Stimulated activated effector memory CD8-positive, alpha-beta T cell treated with anti-CD3 and anti-CD28 coated beads, Interleukin-12 subunit alpha, Interleukin-12 subunit beta, amount 100 ng/mL, for 72 hours (primary cell): ENCODE measurements at places on chromosomes 1 and 21.

DNA sequence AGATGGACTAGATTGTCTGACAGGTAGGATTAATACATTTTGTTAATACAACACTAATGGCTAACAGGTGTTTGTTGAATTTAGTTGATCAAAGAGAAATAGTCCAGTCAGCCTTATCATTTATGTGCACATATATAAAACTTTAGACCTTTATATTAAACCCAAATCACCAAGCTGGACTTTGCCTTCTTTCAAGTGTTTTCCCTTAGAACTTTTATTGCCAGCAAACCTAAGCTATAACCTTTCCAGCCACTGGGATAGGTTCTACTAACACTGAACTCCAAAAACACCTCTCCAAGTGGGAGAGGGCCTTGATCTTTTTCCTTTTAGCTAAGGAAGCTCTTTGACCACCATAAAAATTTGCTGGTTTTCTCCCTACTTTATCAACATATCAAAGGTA is 345.9 kb downstream of the PDE4B start:
- DNase-seq = no peak

DNA sequence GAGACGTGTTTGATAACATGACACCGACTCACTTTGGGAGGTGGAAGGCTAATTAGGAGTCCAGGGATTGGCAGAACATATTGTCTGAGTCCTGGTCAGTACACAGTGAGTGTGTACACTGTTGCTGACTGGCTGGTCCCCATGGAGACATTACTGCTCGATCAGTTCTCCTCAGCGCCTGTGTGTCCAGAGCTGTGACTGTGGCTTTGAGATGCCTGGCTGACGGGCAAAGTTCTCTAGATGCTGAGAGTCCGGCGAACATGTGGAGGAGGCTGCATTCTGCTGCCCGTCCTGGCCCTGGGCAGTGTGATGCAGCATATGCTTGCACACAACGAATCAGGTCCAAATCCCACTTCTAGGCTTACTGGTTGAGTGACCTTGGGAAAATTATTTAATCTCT is 280.1 kb upstream of the ST6GALNAC5 start:
- no peak for DNase-seq

DNA sequence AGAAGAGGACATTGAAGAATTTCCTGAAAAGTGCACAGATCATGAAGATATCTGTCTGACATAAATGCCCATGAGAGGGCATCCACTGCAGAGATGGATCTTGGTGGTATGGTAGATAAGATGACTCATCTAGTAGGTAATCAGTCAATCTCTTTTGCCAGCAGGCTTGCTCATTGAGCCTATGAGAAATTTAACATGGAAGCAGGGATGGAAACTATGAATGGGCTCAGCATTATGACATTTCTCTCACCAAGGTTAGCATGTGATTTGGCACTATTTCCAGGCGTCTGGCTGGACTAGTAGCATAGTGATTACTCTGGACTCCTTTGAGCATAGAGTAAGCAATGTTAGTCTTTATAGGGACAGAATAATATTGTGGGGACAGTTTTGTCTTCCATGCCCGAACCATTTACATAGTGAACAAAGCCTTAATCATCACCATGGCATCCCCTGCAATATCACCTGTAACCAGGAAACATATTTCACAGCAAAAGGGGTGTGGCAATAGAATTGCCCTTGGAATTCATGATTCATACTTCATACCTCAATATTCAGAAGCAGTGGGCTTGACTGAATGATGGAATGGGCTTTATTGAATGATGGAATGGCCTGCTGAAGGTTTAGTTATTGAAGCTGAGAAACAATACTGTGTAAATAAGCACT is 7.3 kb downstream of the OR2C3 start:
- no peak for DNase-seq

- no peak for DNase-seq
Measured at GRCh38 chr1:46802901-46803574, 4.2 kb downstream of the CYP4B1 start.

DNA sequence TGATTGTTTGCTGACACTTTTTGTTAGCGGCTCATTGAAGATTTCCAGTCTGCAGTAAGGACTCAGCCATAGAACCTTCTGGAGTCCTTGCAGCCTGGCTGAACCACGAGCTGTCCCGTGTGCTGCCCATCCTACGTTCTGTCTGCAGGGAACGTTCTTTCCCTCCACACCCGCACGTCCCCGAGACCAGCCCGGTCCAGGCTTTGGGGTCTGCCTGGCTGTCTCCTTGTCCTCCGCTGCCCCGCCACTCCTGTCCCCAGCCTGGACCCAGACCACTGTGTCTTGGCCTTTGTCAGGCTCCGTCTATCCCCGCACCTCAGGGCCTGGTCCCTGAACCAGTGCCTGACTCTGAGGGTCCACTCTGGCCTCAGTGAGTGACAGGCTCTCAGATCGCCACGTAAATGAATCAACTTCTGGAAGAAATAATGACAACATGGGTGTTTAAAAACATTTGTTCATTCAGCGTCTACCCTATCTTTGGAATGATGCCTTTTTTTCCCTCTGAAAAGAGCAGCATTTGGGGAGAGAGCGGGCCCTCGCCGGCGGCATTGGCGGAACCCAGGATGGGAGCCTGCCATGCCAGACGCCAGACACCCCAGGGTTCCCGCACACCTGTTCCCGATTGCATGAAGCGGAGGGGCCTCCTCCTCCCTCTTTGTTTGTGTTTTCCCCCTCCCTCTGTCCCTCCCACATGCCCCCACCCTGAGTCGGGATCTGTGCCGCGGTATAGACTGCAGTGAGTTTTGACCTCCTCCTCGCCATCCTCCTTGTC is 43.9 kb upstream of the C1orf174 start:
- no peak for DNase-seq
